ENCODE measurements at places on chromosomes 7 and 10.

DNA sequence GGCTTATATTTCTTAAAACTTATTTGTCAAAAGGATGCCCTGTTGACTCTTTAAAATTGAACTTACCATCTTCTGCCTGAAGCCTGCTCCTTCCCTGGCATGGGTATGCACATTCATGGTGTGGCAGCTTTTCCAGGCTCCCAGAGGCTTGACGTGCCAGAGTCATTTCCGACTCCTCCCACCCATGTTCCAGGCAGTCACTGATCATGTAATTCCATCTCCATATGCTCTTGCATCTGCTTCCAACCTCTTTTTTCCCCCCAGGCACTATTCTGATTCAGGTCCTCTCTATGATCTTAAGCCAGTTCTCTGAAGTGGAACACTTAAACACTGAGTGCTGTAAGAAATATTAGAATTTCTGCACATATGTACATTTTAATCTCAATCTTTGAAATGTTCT lies 82.2 kb downstream of the CFAP58 start:
- no peak for DNase-seq

GRCh38 chr7:37920305-37920848 lies at the start of gene EPDR1:
Gene EPDR1, plus strand, starts transcription at chr7:37920640. Its CDS starts 300 bp downstream, at chr7:37920940.
- DNase-seq: peak; percentile 5

DNA sequence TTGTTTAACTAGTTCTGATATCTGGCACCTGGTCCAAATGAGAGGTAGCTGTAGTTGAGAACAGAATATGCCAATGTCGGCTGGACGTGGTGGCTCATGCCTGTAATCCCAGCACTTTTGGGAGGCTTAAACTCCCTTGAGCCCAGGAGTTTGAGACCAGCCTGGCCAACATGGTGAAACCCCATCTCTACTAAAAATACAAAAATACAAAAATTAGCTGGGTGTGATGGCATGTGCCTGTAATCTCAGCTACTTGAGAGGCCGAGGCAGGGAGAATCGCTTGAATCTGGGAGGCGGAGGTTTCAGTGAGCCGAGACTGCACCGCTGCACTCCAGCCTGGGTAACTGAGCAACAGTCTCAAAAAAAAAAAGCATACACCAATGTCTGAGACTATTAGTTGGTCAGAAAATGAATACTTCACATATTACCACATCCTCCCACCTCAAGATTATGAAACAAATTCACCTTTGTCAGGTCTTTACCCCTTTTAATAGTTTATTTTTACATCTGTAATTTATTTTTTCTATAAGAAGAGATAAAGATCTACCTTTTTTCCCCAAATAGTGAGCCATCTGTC lies 38.8 kb downstream of the EPC1 start:
- no peak for DNase-seq

DNA sequence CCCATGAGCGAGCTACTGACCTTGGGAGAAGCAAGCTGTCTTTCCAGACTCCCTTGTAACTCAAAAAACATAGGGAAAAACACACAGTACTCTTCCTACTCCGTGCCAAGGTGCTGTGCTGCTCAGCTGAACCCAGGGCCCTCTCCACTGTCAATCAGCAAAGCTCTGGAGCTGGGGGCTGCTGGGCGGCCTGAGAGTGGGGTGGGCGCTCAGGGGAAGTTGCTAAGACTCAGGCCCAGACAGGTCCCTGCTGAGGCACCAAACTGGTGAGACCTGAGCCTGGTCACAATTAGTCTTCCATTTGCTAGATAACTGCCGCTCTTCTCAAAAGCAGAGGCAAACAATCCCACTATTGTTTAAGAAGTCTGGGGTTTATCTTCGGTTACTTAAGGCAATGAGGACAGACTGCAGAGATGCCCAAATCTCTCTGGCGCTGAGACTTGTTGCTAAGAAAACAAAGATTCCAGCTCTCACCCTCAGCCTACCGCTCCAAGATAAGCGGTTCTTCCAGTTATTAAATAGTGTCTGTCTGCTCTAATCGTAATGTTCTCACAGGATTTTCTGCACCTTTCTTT lies 22.0 kb downstream of the STEAP1B start:
- no peak for DNase-seq

DNA sequence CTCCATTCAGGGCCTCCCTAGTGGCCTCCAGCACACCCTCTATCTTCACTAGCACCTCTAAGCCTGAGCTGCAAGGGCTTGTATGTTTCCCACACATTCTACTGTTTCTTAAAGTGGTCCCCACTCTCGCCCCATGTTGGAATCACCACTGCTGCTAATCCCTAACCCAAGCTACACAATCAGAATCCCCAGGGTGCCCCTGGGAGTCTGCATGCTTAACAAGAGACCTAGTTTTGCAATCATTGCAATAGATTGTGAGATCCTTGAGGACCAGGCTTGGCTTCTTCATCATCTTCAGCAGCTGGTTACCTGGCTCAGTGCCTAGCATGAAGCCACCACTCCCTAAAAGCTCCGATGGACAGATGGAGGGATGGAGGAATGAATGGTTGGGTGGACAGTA lies 113.9 kb downstream of the MYOF start:
- no peak for DNase-seq

- DNase-seq: no peak
Observed at GRCh38 chr7:68224041-68224741, 1227.6 kb downstream of the TYW1 start.

GRCh38 chr7:16606704-16607103 lies 38.9 kb downstream of the ANKMY2 start:
- no peak for DNase-seq

DNA sequence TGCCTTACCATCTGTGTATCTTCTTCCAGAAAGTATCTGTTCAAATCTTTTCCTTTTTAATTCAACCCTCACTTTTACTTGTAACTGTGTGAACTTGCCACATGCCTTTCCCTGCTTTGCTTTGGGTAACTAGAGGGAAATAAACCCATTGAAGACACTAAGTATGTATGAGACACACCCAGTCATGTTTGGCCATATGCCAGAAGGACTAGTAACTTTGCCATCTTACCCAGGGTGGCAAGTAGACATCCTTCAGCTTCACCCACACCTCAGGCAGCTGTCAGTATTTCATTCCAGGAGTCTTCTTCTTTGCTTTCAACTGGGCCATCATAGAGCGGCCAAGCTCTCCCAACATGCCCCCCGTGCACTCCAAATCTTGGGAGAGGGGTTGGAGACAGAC lies 323.1 kb downstream of the TNS3 start:
- DNase-seq: no peak

Measured in stimulated activated CD4-positive, alpha-beta T cell treated with anti-CD3 and anti-CD28 coated beads, Interleukin-4, amount 100 ng/mL, for 4 hours (primary cell).